ENCODE measurements at places on chromosomes 13 and 19. TPM values are rescaled to one million over a fixed set of nuclear protein-coding genes. Genes with fewer than 3 reads are reported as not detected.

Gene TMEM145
- total RNA-seq = not detected

Gene CD33
- total RNA-seq = 7.0 TPM

Gene WDR87
- total RNA-seq = not detected

Gene FAM216B
- total RNA-seq = not detected

Gene DEDD2
- 78.9 TPM for total RNA-seq

Gene SMIM44
- not detected for total RNA-seq

Gene PLPPR2
- total RNA-seq = 25.9 TPM

Gene ZNF614
- total RNA-seq = 4.1 TPM

Gene GYS1
- 36.2 TPM for total RNA-seq

Gene ACP7
- total RNA-seq = 17.8 TPM

Gene EPSTI1
- 1.2 TPM for total RNA-seq

Gene CBY2
- total RNA-seq = not detected

Gene ZNF439
- total RNA-seq = 5.7 TPM

Gene SHC2
- total RNA-seq = 16.3 TPM
